Left renal pelvis (tissue), 4 donors: ENCODE measurements at places on chromosomes 5 and 9. TPM values are rescaled to one million over a fixed set of nuclear protein-coding genes. Genes with fewer than 3 reads are reported as not detected.

The PRSS3 gene
- 0.96 TPM for polyA plus RNA-seq

The SOHLH1 gene
- not detected for polyA plus RNA-seq

The GPR21 gene
- polyA plus RNA-seq, result 0.30 TPM

The LRRC26 gene
- polyA plus RNA-seq, result not detected

The CAMSAP1 gene
- 25.4 TPM for polyA plus RNA-seq

GRCh38 chr9:81470864-81471263 is 218.5 kb downstream of the TLE1 start:
- no peak for DNase-seq

- no peak for DNase-seq
Observed at GRCh38 chr9:93097511-93098201, 1.6 kb downstream of the CARD19 start.

- no peak for DNase-seq
Observed at GRCh38 chr5:9955586-9955985, 294.1 kb downstream of the ATPSCKMT start.

DNA sequence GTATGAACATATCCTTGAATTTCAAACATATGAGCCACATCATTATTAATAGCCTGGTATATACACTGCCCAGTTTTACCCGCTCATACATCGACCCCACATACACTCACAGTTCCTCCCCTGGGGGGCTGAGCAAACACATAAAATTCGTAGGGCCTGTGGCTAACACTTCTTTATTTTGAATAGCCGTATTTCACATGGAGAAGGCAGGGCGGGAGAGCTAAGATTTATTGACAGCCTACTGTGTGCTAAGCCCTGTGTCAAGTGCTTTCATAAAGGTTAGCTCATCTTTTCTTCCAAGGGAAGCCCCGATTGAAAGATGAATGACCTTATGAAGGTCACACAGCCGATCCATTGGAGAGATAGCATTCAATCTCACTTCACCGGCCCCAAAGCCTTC is 134.4 kb downstream of the ENC1 start:
- DNase-seq, result no peak

DNA sequence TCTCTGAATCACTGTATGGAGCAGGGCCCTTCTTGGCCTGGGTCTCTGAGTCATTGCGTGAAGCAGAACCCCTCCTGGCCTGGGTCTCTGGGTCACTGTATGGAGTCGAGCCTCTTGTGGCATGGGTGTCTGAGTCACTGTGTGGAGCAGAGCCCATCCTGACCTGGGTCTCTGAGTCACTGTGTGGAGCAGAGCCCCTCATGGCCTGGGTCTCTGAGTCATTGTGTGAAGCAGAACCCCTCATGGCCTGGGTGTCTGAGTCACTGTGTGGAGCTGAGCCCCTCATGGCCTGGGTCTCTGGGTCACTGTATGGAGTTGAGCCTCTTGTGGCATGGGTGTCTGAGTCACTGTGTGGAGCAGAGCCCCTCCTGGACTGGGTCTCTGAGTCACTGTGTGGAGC is 94.0 kb upstream of the RAPGEF1 start:
- no peak for DNase-seq

GRCh38 chr9:19481121-19481870 is 72.5 kb downstream of the ACER2 start:
- no peak for DNase-seq

DNA sequence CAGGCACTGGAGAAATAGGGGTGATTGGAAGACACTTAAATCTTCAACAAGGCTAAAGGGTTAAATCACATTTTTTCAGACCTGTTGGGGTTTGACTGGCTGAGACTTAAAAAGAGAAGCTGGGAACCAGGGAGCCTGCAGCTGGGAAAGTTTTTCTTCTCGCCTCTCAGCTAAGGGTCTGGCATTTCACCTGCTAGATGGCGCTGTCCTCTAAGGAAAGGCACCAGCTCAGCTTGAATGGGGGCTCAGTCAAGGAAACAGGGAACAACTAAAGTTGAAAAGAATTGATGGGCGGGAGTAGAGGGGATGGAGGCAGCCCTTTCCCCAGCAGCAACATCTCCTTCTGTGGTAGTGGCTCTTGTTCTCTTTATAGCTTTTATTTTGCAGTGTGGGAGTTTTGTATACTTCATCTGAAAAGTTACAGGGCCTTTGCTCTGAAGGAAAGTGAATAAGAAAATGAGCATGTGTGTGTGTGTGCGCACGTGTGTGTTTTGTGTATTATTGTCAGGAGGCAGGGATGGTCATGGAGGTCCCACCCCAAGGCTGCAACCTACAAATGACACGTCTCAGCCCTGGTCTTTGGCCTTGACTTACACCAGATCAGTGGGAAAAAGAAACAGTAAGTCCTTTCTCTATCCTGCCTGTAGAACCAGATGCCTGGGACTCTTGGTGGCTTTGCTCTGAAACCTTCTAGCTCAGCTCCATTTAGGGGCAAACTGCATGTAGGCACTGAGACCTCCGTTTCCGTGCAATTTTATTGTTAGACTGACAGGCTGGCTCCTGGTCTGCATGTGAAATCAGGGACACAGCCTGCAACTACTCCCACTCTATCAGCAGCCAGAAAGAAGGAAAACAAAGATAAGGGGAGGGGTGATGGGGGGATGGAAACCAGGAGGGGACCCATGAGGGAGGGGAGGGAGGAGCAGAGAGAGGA is 316.2 kb upstream of the CLINT1 start:
- peak; percentile 70 for DNase-seq

GRCh38 chr5:20000416-20000815 is 12.4 kb upstream of the CDH18 start:
- DNase-seq, result no peak
